MCF 10A (cell line): ENCODE measurements at places on chromosomes 6 and 20. TPM values are rescaled to one million over a fixed set of nuclear protein-coding genes. Genes with fewer than 3 reads are reported as not detected.

DNA sequence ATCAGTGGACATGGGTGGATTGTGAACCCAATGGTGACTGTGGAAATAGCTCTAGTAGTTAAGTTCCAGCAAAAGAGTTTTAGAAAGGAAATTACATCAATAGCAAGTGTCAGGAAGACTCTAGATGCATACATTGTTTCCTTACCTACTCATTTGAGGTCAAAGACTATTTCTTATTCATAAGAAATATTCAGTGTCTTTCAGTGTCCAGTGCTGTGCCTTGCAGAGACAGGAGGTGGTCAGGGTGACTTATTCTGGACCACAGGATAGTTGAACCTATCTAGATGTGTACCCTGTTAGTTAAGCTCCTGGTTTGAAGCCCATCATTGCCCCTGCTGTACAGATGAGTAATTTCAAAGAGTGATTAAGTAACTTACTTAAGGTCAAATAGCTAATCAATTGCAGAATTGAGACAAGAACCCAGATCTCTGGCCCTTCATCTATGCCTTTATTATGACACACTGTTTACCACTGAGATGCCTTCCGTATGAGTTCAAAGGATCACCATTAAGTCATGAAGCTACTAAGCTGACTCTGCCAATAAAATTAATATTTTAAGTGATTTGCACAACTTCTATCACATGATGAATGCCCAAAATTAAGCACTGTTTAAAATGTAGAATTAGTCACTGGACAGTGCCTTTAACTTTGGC is 136.1 kb downstream of the PDSS2 start:
- DNase-seq, result no peak

DNA sequence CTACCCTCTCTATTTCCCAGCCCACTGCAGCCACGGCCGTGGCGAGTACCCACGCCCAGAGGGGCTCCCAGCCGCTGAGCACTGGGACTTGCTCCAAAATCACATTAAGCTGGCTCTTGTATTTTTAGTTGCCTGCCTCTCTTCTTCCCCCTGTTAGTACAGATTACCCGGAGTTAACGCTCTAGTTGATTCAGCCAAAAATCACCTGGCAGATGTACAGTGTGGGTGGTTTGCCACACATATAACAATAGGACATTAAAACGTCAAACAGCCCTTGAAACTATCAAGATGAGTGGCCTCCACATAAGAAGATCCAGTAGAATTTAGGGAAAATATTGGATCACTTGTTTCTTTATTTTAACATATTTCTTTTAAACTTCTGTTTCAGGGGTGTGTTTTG is 268.8 kb upstream of the PRDM1 start:
- no peak for DNase-seq

DNA sequence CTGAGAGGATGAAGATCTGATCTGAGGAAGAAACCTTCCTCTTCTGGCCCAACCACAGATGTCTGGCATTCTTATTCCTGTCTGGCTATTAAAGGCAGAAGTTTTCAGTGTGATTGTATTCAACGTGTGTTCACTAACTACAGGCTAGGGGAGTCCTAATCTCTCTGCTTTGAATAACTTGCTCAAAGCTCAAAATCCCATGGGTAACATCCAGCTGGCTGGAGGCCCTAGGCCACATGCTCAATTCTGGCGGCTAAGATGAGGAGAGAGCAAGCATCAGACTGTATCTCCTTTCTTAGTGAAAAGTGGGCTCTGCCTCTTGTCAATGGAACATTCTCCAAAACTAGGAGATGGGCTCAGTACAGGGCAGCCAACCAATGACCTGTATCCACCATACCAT is 478.0 kb downstream of the KIF16B start:
- no peak for DNase-seq

DNA sequence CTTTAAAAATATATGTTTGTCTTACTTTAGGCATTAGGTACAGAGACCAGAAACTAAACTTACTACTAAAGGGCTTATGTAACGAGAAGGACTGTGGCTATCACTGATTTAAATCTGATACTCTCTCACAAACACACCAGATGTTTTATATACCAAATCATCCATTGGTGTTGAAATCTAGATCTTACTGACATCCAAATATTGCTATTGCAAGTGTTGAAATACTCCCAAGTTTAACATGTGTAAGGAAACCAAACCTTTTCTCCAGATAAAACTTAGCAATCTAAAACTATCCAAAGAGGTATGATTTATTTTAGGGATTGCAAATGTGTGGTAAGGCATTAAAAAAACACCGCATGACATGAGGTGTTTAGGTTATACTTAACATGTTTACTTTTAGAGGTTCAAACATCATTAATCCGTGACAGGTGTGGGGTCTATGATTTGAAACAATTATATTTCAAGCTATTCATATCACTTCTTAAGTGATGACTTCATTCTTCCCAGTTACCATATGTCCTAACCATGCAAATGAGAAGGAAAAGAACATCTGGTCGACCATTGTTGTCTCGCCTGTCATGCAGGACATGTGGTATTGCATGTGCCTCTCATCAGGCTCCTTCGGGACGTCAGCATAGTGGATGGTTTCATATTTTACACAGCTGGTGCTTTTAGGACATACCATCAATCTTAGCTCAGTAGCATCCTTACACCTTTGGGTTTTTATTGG is 168.3 kb upstream of the SPACA1 start:
- DNase-seq, result no peak

DNA sequence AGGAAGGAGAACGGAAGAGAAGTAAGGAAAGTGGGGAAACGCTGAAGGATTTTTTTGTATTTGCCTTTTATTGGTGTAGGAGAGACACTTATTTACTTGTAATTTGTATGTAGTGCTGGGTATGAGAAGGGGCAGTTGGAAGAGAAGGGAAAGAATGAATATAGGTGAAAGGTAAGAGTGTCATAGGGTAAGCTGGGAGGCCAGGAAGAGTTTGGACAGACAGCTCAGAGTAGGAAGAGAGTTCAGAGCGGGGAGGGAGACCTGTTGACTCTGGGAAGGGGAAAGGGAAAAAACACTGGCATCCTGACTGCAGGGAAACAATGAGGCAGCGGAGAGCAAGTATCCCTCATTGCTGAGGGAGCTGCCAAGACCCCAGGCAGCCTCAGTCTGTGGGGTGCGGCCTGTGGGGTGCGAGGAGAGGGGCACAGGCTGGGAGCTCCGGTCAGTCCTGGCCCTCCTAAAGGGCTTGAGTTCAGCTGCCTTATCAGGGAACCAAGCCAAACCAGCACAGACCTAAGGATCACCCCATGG is 3.1 kb downstream of the TRAF3IP2 start:
- DNase-seq, result no peak

The BHLHE23 gene
- not detected in 2 replicates for total RNA-seq

The RHAG gene
- total RNA-seq, result not detected in 2 replicates
